ENCODE measurements at places on chromosomes 7 and 10.

DNA sequence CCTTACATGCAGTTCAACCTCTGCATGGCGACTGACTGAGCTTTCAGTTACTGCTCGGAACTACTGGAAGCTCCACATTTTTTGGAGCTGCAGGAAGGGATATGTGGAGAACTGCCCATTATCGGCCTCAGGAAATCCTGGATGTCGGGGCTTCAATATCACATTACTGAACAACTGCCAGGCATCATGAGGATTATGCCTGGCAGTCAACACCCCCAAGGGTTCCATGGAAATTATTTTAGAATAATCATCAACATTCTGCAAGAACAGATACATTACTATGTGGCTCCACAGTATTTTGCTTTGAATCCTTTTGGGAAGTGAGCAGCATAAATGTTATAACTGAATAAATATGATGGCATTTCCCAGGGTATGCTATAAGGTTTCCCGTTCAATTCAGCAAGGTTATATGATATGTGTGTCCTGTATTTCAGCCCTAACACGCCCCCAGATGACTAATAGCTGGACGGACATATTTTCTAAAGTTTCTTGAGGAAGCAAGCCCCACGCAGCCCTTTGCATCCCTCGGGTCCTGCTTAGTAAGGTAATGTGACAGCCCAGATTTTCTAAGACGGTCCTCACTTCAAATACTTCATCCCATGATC, 53.0 kb upstream of the OPALIN start:
- DNase-seq = no peak

- no peak for DNase-seq
Measured at GRCh38 chr10:93150289-93150688, 76.6 kb downstream of the CYP26A1 start.

DNA sequence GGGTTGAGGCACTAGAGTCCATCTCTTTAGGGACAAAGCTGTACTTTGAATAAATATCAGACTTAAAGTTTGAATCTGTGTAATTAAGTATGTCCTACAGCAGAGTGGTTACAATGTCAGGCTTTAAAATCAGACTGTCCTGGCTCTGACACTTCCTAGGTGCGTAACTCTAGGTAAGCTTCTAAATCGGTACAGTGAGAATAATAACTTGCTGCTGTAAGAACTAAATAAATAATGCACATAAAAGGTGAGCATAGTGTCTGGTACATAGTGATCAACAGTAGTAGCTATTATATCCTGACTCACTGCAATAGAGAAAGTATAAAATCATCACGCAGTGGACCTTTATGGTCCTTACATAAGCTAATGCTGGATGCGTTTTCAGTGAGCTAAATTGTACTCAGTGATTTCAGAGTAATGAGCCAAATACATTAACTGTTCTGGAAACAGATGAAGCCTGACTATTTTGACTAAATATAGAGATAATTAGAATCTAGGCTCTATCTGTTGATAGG, 72.2 kb upstream of the PDK4 start:
- DNase-seq = no peak

DNA sequence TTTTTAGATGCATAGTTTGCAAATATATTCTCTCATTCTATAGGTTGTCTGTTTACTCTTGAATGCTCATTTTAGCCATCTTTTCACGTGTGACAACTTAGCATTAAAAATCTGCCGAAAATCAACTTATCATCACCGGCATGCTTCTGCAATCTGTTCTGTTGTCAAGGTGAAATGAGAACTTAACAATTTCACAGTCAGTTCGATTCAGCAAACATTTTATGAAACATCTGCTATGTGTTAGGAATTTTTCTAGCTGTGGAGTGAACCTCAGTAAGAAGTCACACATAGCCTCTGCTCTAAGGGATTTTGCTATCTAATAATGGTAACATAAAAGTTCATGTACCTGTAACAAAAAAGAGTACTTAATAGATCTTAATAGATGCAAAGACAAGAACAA, 256.1 kb downstream of the ZWINT start:
- no peak for DNase-seq

DNA sequence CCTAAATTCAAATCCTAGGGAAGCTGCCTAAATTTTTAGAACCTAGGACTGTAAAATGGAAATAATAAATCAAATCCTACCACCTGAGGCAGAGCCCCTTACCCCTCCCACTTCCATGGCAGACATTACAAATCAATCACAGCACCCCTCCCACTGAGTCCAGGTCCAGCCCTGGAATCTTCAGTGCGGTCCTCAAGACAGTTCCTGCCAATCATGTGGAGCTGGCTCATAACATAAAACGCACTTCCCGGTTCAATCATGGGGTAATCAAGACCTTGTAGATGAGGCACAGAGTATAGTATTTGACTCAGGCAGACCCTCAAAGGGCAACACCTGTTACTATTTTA, 157.0 kb downstream of the SLIT1 start:
- no peak for DNase-seq

DNA sequence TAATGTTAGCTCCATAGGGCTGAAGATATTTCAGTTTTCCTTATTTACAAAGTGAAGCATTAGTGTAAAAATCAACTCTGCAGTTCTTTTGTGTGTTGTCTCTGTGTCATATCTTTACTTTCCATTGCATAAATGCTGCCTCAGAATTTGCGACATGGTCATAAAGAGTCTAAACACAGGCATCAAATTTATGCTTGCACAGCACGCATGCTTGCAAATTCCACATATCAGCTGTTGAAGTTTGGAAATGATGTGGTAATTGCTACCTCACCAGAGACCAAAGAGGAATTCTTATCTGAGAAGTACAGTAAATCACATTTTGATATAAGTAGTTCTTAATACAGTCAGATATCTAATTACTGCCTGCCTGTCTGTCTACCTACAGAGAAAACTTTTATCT, 348.2 kb upstream of the GRM3 start:
- DNase-seq = no peak

GRCh38 chr10:117699436-117700075, 157.0 kb downstream of the EMX2 start:
- DNase-seq = no peak

- DNase-seq = no peak
Measured at GRCh38 chr7:147170341-147171012, 1053.9 kb downstream of the CNTNAP2 start.

DNA sequence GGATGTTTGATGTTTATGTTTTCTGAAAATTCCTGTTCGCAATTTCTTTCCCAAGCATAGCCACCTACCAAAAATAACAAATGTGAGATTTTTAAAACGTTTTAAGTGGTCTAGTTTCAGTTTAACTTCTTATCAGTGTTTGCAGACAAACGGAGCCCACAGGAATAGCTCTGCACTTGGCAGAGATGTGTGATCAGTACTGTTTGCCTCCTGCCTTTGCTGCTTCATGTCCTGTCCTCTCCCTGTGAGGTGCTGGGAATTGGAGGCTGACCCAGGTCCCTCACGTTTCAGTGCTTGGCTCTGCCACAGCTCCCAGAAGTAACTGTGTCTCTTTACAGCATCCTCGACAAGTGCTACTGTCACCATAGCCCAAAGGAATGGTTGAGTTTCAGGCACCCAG, 1.2 kb downstream of the UCN3 start:
- DNase-seq = no peak

DNA sequence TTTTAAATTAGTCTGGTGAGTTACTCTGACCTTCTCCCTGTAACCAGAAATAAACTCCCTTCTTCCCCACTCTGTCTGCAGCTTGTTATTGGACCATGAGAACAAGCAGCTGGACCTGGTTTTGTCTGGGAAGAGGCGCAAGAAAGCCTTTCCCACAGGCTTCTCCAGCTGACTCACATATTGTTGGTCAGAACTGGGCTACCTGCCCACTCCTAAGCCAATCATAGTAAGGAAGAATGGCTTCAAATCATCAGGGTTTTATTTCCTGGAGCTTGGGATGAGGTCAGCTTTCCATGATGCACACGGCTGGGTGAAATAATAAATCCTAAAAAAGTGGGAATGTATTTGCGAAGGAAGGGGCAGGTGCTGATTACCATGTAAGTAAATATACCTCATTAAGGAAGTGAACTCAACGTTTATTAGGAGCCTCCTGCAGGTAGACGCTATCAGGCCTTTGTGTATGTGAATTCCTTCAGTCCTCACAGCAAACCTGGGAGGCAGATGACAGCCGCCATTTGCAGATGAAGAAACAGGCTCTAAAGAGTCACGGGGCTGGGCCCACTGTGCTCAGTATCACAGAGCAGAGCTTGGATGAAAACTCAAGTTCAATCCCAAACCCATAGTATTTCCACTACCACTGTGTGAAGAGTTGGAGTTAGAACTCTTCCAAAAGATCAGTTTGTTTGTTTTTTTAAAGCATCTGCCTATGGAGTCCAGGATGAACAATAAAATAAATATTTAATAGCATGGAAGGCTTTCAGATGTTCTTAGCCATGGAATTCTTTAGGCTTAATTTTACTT, 32.8 kb downstream of the IL15RA start:
- DNase-seq = no peak

- no peak for DNase-seq
Measured at GRCh38 chr10:88608052-88608732, 21.6 kb downstream of the LIPJ start.

GRCh38 chr10:101538446-101538845, 49.6 kb downstream of the POLL start:
- no peak for DNase-seq

DNA sequence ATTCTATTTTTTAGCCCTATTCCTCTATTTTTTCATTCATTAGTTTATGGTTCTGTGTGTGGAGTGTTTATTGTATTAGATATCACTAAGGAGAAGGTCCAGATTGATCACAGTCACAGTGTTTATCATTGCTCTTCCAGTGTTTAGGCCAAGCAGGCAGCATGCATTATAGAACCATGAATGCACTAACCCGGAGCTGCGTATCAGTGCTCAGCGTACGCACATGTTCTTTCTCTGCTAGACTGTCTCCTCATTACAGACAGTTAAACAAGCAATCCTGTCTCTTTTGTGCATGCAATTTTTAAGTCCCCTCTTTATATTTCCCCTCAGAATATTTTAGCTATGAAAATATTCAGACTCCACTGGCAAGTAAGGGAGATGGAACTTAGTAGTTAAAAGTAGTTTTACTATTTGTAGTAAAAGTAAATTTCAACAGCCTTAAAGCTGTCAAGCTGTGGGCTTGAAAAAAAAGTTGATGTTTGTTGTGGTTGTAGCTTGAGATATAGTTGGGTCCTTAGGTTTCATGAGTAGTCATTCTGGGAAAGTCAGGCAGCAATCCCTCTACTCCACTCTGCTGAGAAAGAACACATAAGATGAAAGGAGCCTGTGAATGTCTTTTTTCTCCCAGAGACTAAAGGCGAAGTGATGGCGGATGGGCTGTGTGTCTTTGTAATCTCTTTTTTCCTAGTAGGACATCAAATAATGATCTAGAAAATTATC, 260.4 kb downstream of the CDK14 start:
- DNase-seq = no peak

GRCh38 chr10:33859319-33860022, 525.0 kb upstream of the NRP1 start:
- no peak for DNase-seq

- no peak for DNase-seq
Measured at GRCh38 chr10:100101192-100102076, 19.8 kb upstream of the CPN1 start.

- DNase-seq = no peak
Measured at GRCh38 chr10:49629431-49629881, 15.6 kb downstream of the CHAT start.

GRCh38 chr10:82068501-82068900, 193.5 kb downstream of the NRG3 start:
- no peak for DNase-seq

GRCh38 chr7:45670227-45670626, 96.1 kb downstream of the ADCY1 start:
- no peak for DNase-seq

GRCh38 chr10:77037735-77038403, 599.7 kb downstream of the KCNMA1 start:
- DNase-seq = no peak

- no peak for DNase-seq
Measured at GRCh38 chr10:103281753-103282152, 4.8 kb downstream of the INA start.

GRCh38 chr7:21125297-21125696, 302.6 kb upstream of the SP4 start:
- no peak for DNase-seq

GRCh38 chr10:31166606-31167005, 134.9 kb upstream of the ZNF438 start:
- no peak for DNase-seq

- no peak for DNase-seq
Measured at GRCh38 chr10:114902151-114902550, 35.8 kb upstream of the TRUB1 start.

DNA sequence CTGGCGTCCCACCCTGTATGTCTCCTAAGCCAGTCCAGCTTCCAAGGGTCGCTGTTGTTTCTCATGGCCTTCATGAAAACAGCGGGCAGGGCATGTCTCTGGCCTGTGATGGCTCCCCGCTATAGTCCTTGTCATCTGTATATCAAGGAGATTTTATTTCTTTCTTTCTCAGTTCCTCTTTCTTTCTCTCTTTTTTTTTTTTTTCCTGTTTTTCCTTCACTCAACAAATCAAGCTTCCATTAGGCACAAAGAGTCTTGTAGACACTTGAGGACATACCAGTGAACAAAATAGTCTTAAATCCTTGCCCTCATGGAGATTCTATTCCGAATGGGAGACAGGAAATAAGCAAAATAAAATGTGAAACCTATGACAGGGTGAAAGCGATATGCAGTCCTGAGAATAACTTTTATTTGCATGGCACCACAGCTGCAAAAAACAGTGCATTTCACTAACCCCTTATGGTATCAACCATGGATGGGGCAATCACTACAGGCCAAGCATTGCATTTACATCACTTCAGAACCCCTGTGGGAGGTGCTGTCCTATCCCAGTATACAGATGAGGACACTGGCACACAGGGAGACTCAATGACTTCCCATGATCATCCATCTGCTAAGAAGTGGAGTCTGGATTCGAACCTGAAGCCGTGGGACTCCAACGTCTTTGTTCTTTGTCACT, 50.7 kb downstream of the SYPL1 start:
- DNase-seq = no peak

DNA sequence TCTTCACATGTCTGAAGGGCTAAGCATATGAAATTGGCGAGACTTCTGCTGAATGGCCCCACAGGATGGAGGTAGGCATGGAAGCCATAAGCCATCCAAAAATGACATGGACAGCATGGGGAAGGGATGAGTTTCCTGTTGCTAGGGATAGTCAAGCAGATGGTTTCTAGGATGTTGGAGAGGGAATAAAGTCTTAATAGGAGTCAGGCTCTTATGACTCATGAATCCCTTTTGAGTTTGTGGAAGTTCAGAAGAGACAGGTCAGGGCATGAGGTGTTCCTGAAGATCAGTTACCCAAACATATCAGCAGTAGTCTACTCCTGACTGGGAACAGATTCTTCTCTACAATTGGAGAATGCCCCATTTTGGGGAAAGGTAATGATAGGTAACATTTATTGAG, 243.9 kb downstream of the REEP3 start:
- DNase-seq = no peak

- no peak for DNase-seq
Measured at GRCh38 chr7:137462074-137462715, 118.7 kb upstream of the PTN start.

GRCh38 chr7:46145412-46145811, 224.3 kb upstream of the IGFBP3 start:
- DNase-seq = no peak
